ENCODE measurements at places on chromosomes 4 and X.

DNA sequence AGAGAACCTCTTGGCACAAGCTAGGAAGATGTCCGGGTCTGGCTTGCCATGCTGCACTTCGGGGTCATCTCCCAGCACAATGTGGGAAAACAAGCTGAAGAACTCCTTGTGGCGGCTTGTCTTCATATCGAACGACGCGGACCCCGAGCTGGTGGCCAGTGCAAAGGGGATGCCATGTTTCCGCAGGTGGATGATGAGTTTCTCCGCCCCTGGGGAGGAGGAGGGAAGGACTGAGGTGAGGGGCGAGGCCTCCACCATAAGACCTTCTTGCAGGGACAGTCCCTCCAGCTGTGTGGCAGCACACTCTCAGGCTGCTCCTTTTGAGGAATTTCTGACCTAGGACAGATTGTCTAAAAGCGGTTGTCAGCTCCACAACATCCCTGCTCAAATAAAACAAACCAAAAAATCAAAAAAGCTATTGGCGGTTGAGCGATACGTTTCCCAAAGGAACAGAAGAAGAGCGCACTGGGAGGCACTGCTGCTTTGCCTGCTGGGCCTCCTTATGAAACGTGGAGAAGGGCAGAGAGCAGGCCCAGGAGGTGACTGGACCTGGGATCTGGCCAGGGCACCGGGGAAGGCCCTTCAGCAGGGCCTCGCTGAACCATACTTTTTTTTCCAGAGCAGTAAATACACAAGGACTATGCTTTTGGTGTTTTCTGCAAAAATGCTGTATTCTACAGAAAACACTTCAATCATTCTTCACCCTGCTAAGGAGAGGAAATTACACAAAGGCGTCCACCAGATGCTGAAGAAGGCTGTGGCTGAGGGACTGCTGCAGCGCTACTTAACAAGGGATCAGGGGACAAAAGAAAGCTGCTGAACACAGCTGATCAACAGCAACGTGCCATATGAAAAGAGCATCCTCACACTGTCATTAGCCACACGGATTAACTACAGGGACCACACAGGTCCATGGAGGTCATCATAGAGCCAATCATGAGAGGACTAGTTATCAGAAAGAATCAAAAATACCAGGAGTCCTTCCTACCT, 70.0 kb upstream of the STS start:
- DNase-seq = no peak

DNA sequence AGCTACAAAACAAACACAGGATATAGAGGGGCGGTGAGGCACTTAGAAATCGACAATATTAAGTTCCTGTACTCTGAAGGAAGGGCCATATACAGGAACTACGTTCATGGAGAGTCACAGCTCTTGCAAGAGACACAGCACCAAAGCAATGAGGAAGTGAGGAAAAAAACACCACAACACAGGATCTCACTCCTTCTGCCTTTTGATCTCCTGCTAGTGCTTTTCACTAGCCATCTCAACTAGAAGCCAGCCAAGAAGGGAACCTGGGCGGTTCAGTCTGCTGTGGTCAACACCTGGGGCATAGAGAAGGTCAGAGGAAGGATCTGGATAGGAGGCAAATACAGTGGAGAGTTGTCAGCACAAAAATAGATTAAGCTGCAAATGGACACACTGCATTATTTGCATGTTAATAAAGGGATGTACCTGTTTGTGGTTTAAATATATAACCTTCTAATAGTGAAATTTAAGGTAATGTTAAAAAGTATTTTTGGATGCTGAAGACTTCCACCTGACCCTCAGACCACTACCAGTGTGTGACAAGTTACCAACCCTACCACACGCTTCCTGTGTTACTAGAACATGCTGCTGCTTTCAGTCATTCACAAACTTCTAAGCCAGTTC, 104.6 kb downstream of the DTHD1 start:
- DNase-seq = no peak

DNA sequence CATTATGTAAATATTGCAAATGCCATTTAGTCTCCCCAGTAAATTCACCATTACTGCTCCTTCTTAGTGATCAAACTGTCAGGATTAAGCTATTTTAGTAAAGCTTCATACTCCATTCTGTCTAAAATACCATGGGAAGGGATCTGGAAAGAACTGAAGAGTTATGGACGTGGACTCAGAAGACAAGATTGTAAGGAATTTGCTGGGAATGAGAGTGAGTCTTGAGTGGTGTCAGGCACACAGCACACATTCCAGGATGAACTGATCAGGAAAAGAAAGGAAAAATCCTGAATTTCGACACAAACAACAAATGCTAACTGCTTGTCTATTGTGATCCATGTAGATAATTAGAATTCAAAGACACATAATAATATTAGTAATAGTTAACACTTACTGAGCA, 311.0 kb downstream of the CENPC start:
- no peak for DNase-seq

GRCh38 chr4:145177906-145178538, 2.4 kb downstream of the OTUD4 start:
- no peak for DNase-seq

Measured in epithelial cell of prostate (primary cell).